ENCODE measurements at places on chromosomes 12 and 14.

- H3K4me1 ChIP-seq, result peaks cover 21% of the 10 kb centered on the region
- H3K36me3 ChIP-seq, result no peaks in the 10 kb centered on the region
- DNase-seq, result no peak
- H3K27me3 ChIP-seq, result no peaks in the 10 kb centered on the region
Measured at GRCh38 chr12:123139926-123140675, 10.8 kb downstream of the PITPNM2 start.

DNA sequence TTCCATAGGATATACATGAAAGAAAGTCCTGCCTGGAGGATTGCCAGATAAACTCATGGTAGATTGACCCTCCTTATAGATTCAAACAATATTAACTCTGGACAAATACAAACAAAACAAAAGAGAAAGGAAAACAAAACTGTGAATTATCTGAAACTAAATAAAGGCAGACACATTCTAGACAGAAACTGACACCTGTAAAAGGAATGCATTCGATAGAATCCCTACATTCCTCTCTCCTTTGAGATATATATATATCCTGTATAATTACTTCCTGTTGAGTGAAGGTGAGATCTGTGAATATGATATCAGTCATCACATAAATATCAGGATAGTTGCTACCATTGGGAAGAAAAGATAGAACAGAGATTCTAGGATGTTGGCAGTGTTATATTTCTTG is 948.4 kb upstream of the ATXN7L3B start:
- H3K27ac ChIP-seq, result no peak overlapping the region
- DNase-seq, result no peak
- no peaks in the 10 kb centered on the region for H3K36me3 ChIP-seq
- no peaks in the 10 kb centered on the region for H3K4me1 ChIP-seq
- no peak overlapping the region for H3K4me3 ChIP-seq

- no peak overlapping the region for H3K27ac ChIP-seq
- H3K4me3 ChIP-seq, result no peak overlapping the region
- H3K36me3 ChIP-seq, result no peaks in the 10 kb centered on the region
- no peaks in the 10 kb centered on the region for H3K27me3 ChIP-seq
- no peaks in the 10 kb centered on the region for H3K4me1 ChIP-seq
Measured at GRCh38 chr12:19412844-19413243, 26.4 kb upstream of the AEBP2 start.

GRCh38 chr14:55733599-55733998 is 153.6 kb downstream of the KTN1 start:
- peaks cover 3% of the 10 kb centered on the region for H3K4me1 ChIP-seq
- H3K27me3 ChIP-seq, result no peaks in the 10 kb centered on the region
- H3K27ac ChIP-seq, result no peak overlapping the region
- DNase-seq, result no peak

DNA sequence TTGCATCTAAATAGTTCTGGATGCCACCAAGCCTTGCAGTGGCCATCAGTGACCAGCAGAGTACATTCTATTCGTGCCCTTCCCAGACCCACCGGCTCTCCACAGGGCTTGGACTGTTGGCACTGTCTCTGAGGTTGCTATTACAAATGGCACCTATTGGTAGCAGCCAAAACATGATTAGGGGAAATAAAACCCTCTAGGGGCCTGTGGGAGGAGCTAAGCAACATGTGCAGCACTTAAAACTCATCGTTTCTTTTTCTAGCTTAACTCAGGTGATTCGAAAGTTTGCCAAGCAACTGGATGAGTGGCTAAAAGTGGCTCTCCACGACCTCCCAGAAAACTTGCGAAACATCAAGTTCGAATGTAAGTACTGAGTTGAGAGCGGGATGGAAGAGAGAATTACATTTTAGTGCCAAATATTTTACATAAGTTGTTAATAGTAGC is 65.4 kb upstream of the RIC8B start:
- no peak for DNase-seq
- H3K4me1 ChIP-seq, result no peaks in the 10 kb centered on the region
- peaks cover 16% of the 10 kb centered on the region for H3K27me3 ChIP-seq
- no peak overlapping the region for H3K27ac ChIP-seq
- H3K4me3 ChIP-seq, result no peak overlapping the region
